ENCODE measurements at places on chromosomes 11 and 22.

GRCh38 chr11:114196997-114197703 is 99.0 kb upstream of the NNMT start:
- DNase-seq, result no peak

DNA sequence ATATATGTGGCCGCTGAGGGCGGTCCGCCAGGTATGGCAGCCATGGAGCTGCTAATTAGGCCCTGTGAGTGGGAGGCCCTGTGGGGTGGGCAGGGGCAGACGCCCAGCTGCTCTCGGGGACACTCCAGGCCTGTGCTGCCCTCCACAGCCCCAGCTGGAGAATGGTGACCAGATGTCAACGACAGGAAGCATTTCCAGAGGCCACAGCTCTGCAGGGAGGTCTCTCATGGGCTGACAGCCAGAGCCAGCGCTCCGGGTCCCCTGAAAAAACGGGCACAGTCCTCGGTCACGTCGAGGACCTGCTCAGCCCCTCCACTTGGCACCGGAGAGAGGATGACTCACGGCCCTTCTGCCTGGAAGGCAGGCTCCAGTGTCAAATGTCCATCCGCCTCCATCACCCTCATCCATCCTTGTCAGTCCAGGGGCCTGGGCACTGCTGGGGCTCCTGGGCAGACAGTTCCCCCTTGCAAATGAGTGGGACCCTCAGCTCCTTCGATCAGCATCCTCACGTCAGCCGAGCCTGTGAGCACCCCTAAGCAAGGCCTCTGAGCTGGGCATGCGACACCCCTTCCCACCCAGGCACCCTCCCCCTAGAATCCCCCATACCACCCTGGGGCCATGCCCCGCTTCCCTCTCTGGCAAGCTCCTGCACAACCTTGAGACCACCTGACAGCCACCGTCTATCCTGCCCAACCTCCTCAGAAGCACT is 1.9 kb downstream of the BID start:
- no peak for DNase-seq

GRCh38 chr11:31199378-31199777 is 170.2 kb downstream of the DCDC1 start:
- DNase-seq, result no peak

GRCh38 chr22:46848197-46848596 is 85.7 kb downstream of the TBC1D22A start:
- no peak for DNase-seq

- no peak for DNase-seq
Measured at GRCh38 chr11:62157603-62158002, 32.4 kb upstream of the SCGB1D1 start.

Measured in central memory CD4-positive, alpha-beta T cell (primary cell).